GM23248 (cell line): ENCODE measurements at places on chromosomes 5 and 9.

DNA sequence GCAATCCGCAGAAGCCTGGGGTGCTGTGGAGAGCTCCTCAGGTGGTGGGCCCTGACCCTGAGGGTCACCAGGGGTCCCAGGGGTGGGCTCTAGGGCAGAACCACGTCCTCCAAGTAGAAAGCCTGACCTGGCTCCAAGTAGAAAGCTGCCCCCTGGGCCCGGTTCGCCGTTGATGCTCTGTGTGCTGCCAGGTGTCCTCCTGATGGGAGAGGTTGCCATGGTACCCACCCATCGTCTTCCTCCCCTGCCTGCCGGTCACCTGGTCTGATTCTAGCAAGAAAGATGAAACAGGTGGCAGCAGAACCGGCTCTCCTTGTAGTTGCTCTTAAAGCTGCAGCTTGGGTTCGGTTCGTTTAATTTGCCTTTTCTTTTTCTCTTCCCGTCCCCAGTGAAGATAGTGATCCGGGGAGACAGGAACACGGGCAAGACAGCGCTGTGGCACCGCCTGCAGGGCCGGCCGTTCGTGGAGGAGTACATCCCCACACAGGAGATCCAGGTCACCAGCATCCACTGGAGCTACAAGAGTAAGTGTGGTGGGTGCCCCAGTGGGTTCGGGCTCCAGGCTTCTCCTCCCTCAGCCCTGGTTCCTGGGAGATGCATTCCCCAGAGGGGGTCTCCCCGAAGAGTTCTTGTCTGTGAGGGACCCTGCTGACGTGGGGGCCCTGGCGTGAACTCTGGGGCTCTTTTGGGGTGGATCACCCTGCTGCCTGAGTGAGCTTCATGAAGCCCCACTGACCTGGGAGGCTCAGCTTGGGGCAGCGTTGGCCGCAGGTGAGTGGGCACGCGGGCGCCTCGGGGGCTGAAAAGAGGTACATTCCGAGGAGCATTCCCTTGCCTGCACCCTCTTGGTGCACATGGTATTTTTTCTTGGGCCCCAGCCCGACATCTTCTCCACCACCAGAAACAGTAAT, 15.6 kb downstream of the RABL6 start:
- DNase-seq, result no peak

- DNase-seq, result peak; percentile 73
Measured at GRCh38 chr5:137372773-137373160, 126.4 kb downstream of the SPOCK1 start.

- DNase-seq, result peak; percentile 73
Measured at GRCh38 chr5:149371296-149371962, 7.7 kb downstream of the IL17B start.

- DNase-seq, result no peak
Measured at GRCh38 chr9:77876590-77876989, 155.0 kb downstream of the GNAQ start.

- no peak for DNase-seq
Measured at GRCh38 chr9:83209188-83209731, 146.3 kb upstream of the RASEF start.

DNA sequence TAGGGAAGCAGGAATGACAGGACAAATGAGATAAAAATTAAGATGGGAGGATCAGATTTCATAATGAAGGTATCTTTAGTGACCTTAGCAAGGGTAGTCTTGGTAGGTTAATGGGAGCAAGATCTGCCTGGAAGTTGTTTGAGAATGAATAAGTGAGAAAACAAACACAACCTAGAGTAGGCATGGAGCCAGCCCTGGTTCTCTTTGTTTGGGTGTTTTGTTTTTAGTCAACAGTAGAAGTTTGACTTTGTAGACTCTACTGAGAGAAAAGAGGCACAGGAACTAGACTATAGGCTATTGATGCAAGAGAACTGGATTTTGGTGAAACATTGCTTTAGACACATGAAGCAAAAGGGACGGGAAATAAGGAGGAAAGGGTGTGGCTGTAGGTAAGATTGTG, 40.3 kb downstream of the KCNN2 start:
- DNase-seq, result no peak
